Activated T-helper 1 cell treated with anti-CD3 and anti-CD28 coated beads, Interleukin-2, amount 50 U/mL, for 16 hours (primary cell): ENCODE measurements at places on chromosomes 11 and 22.
A peak's percentile ranks its signal among the peaks of the same experiment; 100 is the strongest.

- DNase-seq = no peak
Observed at GRCh38 chr22:32476281-32477195, 1.9 kb downstream of the FBXO7 start.

- DNase-seq = no peak
Observed at GRCh38 chr11:90723475-90723874, 500.6 kb upstream of the CHORDC1 start.

DNA sequence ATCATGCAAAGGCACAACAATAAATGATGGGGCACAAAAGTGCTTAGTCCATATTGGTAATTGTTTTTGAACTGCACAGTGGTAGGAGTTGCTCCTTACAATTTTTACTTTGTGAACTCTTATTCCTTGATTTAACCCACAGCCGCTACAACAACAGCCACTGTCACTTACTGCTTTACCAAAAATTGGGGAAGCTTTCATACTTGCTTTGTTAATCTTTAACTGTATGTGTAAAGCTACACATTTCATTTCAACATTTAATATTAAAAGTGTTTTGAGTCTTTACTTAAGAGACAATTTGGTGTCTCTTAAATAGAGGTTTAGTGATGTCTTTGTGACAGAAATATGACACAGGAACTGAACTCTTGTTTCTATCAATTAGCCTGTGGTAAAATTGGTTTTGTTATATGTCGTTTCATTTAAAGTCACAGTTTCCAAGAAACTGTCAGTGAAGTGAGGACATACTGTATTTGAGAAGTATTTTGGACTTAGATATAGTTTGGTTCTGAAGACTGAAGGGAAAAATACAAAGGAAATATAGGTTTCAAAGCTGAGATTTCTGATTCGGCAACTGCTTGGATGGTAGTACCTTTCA, 6.5 kb upstream of the IL18BP start:
- DNase-seq = no peak

- no peak for DNase-seq
Observed at GRCh38 chr11:95335989-95336388, 105.0 kb upstream of the SESN3 start.

DNA sequence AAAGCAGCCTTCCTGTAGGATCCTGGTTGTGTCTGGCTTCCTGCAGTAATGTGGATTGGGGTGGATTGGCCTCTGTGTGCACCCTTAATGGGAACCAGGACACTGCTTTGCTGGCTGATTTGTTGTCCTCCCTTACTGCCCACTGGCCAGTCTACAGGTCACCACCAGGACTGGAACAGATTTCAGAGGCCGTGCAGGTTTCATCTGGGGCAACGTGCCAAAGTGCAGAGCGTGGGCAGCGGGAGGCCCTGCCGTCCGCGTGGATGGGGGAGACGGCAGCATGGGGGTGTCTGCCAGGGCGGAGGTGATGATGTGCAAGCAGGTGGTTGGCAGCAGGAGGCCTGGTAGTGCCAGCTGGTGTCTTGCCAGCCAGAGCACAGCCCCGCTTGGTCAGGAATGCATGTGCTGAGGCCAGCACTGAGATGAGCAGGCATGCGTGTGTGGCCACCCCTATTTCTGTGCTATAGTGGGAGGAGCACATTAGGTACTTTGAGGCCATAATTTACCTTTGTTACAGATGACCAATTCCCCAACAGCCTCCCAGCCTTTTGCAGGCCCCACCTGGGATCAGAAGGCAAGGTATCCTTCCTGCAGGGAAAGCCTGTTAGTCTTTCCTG, 24.3 kb downstream of the BCR start:
- no peak for DNase-seq

DNA sequence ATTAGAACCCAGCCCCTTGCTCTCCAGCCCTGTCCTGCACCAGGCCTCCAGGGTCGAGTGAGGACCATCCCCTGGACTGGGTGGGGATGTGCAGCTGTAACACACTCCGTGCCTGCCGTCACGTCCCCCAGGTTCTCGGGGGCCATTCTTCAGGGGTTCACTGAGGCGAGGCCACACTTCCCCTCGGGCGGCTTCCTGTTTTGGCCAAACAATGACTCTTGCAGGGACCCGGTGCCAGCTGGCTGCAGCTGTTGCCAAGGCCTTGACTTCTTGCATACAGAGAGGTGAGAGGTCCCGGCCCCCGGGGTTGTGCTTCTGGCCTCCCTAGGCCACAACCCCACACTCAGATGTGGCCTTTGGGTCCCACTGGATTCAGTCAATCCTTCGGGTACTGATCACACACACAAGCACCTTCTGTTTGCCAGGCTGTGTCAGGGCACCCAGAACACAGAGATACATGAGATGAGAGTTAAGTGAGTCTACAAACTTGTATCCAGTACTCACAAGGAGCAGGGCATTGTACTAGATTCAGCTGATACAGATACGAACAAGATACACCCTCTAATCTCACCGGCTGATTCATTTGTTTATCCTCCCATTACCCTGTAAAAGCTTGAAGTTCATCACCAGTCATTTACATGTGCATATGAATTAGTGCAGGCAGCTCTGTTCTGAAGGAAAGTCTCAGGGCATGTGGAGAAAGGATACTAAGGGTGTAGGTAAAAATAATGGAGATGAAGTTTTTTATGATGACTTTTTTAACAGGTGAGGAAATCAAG, 32.9 kb downstream of the LRRC32 start:
- no peak for DNase-seq

DNA sequence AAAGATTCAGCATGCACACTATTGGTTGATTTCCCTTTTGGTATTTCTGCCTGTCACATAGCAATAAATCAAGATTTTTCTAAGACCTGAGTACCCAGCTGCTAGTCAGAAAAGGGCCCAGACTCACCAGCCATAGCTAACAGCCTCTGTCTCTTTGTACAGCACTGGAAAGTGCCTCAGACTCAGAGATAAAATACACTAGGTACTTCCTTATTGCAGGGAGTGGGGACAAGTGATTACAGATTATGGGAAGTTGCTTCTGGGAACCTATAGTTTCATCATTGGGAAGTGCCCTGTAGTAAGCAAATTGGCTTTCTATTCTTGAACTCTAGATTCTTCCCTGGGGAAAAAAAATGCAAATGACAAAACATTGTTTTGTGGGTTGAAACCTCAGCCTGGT, at the start of gene CASP5:
Gene CASP5, minus strand, starts transcription at position 166 of the 400 bp plus-strand sequence. Its CDS starts 32 bp downstream, at position 134.
- DNase-seq = no peak

DNA sequence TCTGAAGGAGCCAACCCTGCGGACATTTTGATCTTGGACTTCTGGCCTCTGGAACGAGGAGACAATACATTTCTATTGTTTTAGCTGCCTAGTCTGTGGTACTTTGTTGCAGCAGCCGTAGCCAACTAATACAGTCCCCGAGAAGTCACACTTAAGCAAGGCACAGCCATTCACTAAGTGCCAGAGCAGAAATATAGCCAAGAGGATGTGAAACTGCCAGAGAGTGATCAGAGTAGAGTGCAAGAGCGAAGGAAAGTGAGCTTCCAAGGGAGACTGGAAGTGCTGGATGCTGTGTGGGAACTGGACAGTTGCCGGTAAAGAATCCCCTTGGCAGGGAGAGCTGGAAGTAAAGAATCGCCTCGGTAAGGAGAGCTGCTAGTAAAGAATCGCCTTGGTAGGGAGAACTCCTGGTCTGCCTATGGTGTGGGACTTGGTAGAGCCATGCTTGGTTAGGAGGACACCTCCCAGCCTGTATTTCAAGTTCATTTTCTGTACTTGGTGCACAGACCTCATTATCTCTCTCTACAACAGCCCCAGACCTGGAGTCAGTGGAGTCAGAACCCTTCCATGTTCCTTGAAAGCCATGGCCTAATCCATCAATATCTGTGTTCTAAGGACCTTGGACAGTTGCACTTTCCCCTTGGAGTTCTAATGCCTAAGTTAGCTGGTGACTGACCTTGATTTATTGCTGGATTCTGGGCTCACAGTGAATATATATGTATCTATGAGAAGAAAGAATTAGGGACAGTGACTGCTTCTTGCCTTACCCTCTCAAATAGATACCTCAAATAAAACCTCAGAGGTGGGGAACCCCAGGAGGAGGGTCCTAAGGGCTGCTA, 162.1 kb downstream of the LDLRAD3 start:
- no peak for DNase-seq

DNA sequence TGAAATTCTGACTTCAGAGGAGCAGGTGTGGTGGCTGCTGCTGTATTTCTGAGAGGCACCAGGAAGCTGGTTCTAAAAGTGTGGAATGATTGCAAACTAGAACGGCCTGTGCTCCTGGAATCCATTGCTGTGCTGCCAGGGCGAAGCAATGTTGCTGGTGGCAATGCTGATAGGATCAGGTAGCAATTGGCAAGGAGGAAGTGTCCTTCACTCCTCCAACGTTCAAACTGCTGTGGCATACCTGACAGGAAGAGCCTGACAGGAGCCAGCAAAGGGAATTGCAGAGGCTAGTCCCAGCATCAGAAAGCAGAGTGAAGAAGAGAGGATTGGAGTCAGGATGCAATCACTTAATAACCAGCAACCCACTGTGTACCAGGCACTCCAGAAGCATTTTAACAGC, 118.2 kb downstream of the FAR1 start:
- DNase-seq = no peak

DNA sequence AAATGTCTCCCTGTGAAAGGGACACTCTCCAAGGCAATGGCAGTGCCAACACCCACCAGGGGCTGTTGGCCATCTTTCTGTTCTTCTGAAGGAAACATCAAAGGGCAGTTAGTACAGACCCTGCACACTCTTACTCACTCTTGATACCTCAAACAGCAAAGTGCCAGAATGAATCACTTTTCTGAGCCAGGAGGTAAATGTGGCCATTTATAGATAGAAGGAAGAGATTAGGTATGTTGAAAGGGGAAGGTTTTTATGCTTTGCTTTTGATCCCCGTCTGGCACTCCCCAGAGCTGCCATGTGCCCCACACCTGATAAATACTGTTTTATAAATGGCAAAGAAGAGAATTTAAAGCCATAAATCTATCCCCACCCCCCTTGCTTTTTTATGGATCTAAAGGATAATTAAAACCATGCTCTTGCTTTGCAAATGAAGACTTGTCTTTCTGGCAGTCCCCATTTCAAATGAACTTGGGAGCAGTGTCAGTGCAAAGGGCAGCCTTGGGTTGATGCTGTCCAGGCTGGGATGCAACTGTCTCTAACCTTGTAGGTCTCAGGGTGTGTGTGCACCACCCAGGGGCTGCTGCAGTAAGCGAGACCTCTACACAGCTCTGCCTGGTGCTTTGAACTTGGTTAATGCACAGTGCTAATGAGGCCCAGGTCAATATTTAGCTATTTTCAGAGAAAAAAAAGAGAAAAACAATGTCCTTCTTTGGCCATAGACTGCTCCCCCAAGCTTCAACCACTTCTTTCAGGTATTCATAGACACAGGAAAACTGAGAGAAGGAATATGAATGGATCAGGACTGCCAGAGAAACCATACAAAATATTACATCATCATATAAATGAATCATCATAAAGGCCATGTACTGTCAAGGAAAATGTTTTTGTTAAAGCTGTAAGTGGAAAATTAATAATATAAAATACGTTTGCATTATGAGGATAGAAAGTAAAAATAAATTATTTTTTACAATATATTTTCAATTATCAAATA, 207.5 kb downstream of the ETS1 start:
- DNase-seq = no peak

DNA sequence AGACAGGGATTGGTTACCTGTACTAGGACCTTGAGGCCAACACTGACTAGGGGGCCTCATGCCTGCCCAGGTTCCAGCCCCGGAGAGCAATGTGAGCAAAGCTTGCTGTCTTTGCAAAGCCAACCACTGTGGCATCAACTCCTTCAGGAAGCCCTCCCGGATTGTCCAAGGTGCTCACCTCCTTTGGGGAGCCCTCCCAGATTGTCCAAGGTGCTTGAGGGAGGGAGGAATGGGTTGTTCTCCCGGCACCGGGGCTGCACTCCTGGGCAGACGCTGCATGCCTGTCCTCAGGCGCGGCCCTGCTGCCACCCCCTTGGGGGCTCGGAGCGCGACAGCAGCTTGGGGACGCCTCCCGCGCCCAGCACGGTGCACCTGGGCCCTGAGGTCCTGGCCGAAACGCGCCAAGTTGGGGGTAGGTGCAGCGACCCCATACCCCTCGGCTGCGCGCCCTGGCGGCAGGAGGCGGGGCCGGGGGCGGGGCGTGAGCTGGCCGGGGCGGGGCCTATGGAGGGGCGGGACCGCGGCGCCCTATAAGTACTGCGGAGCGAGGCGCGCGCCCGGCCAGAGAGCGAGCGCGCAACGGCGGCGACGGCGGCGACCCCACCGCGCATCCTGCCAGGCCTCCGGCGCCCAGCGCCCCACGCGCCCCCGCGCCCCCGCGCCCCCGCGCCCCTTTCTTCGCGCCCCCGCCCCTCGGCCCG, at the start of gene CD81:
Gene CD81, plus strand, starts transcription at position 560 of the 701 bp plus-strand sequence. CDS start 240 bp downstream, outside the sequence.
- peak; percentile 51 for DNase-seq

GRCh38 chr11:108866781-108867180, 201.9 kb downstream of the DDX10 start:
- DNase-seq = no peak

DNA sequence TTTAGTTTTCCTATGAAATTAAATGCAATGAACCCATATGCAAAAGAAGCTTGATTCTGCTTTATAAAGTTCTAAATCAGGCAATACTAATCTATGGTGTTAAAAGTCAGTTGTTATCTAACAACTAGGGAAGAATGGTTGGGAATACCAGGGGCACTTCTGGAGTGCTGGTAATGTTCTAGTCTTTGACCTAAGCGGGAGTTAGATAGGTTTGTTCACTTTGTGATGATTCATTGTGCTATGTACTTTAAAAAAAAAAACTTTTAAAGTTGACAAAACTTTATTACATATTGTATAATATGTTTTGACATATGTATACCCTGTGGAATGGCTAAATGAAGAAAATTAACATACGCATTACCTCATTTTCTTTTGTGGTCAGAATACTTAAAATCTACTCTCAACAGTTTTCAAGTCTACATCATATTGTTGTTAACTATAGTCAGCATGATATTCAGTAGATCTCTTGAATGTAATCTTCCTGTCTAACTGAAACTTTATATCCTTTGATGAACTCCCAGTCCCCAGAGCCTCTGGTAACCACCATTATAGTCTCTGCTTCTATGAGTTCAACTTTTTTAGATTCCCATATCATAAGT, 39.2 kb downstream of the BIRC2 start:
- no peak for DNase-seq

DNA sequence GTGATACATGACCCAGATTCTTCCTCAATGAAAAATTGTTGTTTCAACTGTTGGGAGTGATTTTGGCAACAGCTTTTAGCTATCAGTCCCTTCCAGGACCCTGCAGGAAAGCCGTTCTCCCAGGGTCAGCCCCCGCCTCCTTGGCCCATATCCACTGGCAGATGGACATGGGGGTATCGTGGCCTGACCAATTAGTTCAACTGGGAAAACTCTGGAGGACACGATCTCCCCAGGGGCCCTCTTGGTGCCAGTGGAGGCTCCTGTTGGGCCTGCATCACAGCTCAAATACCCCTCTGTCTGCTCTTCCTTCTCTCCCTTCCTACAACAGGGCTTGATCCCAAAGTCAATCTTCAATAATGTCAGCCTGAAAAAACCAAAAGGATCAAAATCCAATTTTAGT, 272.5 kb upstream of the B3GAT1 start:
- DNase-seq = no peak

GRCh38 chr11:44566952-44567875, 1.8 kb downstream of the CD82 start:
- no peak for DNase-seq

GRCh38 chr22:35024364-35024692, 41.6 kb upstream of the ISX start:
- no peak for DNase-seq

GRCh38 chr22:24985826-24986214, 33.3 kb downstream of the KIAA1671 start:
- DNase-seq = no peak

- no peak for DNase-seq
Observed at GRCh38 chr22:37509059-37509860, 10.0 kb downstream of the CARD10 start.
